ENCODE measurements at places on chromosomes 5 and 9.

GRCh38 chr5:169164481-169164925 is 136.4 kb downstream of the SLIT3 start:
- peaks cover 4% of the 10 kb centered on the region for H3K27me3 ChIP-seq
- no peak overlapping the region for H3K4me3 ChIP-seq
- no peak for DNase-seq

DNA sequence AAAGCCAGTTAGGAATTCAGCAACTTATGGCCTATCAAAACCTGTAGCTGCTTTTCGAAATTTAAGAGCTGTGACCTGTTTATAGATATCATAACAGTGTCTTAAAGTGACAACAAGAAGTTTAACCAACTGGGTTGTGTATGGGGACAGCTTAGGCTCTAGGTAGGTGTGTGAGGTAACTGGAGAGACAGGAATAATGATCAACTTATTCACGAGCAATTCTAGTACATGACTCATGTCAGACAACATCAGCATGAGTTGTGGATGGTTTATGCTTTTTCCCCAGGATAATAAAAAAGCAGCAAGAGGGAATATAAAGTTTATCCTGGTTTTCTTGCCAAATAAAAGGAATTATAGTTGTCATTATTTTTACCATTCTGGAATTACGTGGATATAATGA is 88.6 kb downstream of the GDNF start:
- DNase-seq, result no peak
- H3K27ac ChIP-seq, result no peak overlapping the region
- H3K4me3 ChIP-seq, result no peak overlapping the region
- H3K36me3 ChIP-seq, result peaks cover 42% of the 10 kb centered on the region

- no peak overlapping the region for H3K27ac ChIP-seq
- H3K36me3 ChIP-seq, result no peaks in the 10 kb centered on the region
- DNase-seq, result no peak
- H3K27me3 ChIP-seq, result no peaks in the 10 kb centered on the region
- H3K4me3 ChIP-seq, result no peak overlapping the region
Measured at GRCh38 chr5:145230781-145231180, 604.4 kb downstream of the PRELID2 start.

GRCh38 chr9:36074870-36075532 is 38.3 kb downstream of the RECK start:
- no peak overlapping the region for H3K4me3 ChIP-seq
- no peak for DNase-seq
- no peaks in the 10 kb centered on the region for H3K4me1 ChIP-seq
- H3K36me3 ChIP-seq, result no peaks in the 10 kb centered on the region
- no peak overlapping the region for H3K27ac ChIP-seq
- H3K27me3 ChIP-seq, result no peaks in the 10 kb centered on the region

- H3K4me3 ChIP-seq, result no peak overlapping the region
- no peaks in the 10 kb centered on the region for H3K36me3 ChIP-seq
- no peak for DNase-seq
- peaks cover 22% of the 10 kb centered on the region for H3K27me3 ChIP-seq
- H3K4me1 ChIP-seq, result no peaks in the 10 kb centered on the region
Measured at GRCh38 chr9:79980432-79980831, 408.7 kb downstream of the TLE4 start.

DNA sequence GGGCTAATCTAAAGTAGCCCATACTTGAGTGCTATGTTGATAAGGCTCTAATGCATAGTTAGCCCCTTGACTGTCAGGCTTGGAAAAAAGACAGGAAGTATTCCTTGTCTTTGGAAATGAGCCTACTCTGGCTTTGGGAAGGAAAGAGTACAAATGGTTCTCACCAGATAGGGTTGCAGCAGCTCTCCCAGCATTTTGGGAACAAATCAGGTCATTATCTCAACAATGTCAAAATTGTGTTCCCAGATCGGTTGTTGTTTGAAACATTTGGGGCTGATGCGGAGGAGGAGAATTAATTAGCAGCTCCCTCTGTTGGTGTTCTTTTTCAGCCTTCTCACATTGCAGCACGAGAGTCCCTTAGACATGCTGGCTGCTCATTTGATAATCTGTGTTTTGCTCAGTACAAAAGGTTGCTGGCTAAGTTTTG is 294.7 kb upstream of the DMRT1 start:
- peak overlapping the region; percentile 13 for H3K4me3 ChIP-seq
- peaks cover 28% of the 10 kb centered on the region for H3K4me1 ChIP-seq
- H3K27ac ChIP-seq, result peak overlapping the region; percentile 17
- no peak for DNase-seq
- no peaks in the 10 kb centered on the region for H3K36me3 ChIP-seq
- H3K27me3 ChIP-seq, result no peaks in the 10 kb centered on the region

DNA sequence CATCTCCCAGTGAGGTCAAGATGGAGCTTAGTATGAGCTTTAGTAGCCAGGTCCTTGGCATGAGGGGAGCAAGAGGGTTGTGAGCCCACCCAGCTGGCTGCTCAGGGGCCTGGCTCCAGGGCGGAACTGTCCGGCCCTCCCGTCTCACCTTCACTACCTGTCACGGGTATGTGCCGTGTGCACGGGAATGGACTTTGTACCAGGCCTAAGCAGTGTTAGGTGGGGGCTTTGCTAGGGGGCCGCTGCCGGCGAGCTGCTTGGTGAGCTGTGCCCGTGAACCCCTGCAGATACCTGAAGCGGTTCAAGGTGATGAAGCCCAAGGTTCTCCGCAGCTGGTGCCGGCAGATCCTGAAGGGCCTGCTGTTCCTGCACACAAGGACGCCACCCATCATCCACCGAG is 46.7 kb downstream of the WNK2 start:
- DNase-seq, result no peak
- H3K27ac ChIP-seq, result no peak overlapping the region
- peaks cover 2% of the 10 kb centered on the region for H3K4me1 ChIP-seq
- H3K36me3 ChIP-seq, result no peaks in the 10 kb centered on the region

GRCh38 chr9:105269593-105269992 is 25.1 kb downstream of the SLC44A1 start:
- no peak for DNase-seq
- H3K36me3 ChIP-seq, result no peaks in the 10 kb centered on the region
- no peak overlapping the region for H3K27ac ChIP-seq
- no peak overlapping the region for H3K4me3 ChIP-seq
- no peaks in the 10 kb centered on the region for H3K27me3 ChIP-seq
- peaks cover 9% of the 10 kb centered on the region for H3K4me1 ChIP-seq

DNA sequence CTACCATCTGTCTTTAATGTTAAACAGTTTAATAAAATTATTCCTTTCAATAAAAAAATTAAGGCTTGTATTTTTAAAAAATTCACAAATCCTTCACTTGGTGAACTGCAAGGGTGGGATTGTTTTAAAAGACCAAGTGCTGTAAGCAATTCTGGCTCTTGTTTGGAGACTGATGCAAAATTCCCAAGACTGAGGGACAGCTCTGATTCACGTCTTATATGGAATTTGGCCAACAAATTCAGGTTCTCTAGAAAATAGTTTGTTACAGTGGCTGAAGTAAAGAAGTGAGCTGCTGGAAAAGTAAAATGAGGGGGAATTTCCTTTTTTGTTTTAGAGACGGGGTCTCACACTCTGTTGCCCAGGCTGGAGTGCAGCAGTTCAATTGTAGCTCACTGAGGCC is 58.3 kb downstream of the PRELID2 start:
- H3K36me3 ChIP-seq, result no peaks in the 10 kb centered on the region
- no peak overlapping the region for H3K4me3 ChIP-seq
- DNase-seq, result no peak
- H3K27ac ChIP-seq, result no peak overlapping the region
- H3K4me1 ChIP-seq, result no peaks in the 10 kb centered on the region

DNA sequence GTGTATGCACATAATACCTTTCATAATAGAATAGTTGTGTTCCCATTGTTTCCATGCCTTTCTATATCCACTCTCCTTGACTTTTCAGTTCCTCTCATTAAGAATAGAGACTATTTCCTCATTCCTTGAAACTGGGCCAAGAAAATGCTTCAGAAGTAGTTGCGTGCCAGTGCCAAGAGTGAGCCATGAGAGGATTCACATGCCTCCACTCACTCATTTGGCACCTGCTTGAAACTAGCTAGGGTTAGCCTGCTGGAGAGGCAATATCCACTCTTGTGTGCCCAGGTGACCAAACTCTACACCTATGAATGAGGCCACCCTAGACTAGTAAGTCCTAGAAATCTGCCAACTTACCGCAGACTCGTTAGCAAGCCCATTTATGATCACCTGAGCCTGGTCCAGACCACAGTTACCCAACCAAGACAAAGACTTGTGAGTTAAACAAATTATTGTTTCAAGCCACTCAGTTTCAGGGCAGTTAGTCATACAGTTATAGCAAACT is 276.3 kb downstream of the EPB41L4A start:
- no peaks in the 10 kb centered on the region for H3K4me1 ChIP-seq
- no peak overlapping the region for H3K27ac ChIP-seq
- H3K36me3 ChIP-seq, result no peaks in the 10 kb centered on the region
- no peak for DNase-seq
- H3K4me3 ChIP-seq, result no peak overlapping the region

DNA sequence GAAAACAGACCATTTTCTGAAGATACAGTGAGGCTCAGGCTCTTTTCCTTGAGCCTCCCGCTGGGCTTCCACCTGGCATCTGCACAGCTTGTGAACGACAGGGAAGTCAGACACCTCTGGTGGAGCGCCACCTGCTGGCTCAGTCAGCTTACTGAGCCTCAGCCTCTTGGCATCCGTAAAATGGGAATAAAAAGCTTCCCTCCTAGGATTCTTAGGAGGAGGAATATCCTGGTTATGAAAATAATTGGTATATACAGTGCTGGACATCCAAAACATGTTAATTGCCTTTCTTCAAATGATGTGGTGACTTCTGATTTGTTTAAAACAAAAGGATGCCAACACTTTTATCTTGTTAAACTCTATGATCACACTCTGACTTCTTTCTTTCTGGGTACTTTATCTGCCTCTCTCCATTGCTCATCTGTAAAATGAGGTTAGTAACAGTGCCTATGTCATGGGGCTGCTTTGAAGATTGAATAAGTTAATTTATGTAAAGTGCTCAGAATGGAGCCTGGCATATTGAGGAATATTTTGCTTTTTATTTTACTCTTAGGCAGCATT is 67.5 kb downstream of the MAMDC2 start:
- H3K4me3 ChIP-seq, result peak overlapping the region; percentile 22
- DNase-seq, result peak; percentile 76
- peaks cover 9% of the 10 kb centered on the region for H3K4me1 ChIP-seq
- no peaks in the 10 kb centered on the region for H3K36me3 ChIP-seq
- H3K27me3 ChIP-seq, result peaks cover 3% of the 10 kb centered on the region

DNA sequence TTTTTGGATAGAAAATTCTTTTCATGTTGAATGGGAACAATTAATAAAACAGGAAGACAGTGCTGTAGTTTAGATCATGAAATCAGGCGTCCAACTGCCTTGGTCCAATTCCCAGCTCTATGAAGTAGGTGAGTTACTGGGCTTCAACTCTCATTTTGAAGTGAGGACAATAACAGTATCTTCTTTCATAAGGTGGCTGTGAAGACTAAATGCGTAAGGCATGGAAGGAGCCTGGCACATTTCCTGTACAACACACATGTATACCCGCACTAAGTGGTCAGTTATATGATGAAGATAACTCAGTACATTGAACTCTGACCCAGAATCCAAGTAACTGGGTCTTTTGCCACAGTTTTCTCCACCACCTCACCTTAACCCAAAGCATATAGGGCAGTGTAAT is 120.6 kb downstream of the MED27 start:
- no peaks in the 10 kb centered on the region for H3K27me3 ChIP-seq
- no peak overlapping the region for H3K27ac ChIP-seq
- peaks cover 14% of the 10 kb centered on the region for H3K36me3 ChIP-seq

GRCh38 chr5:76964060-76964459 is 11.2 kb downstream of the CRHBP start:
- H3K36me3 ChIP-seq, result no peaks in the 10 kb centered on the region
- H3K4me1 ChIP-seq, result peaks cover 6% of the 10 kb centered on the region
- DNase-seq, result no peak
- H3K27ac ChIP-seq, result no peak overlapping the region
- no peak overlapping the region for H3K4me3 ChIP-seq

All from activated naive CD4-positive, alpha-beta T cell treated with anti-CD3 and anti-CD28 coated beads for 36 hours (primary cell).